ENCODE measurements at places on chromosomes 12 and 14. TPM values are rescaled to one million over a fixed set of nuclear protein-coding genes. Genes with fewer than 3 reads are reported as not detected.

ASCL1 gene
- not detected for total RNA-seq

KRT6C gene
- not detected for total RNA-seq

LPAR5 gene
- total RNA-seq, result not detected

PLEK2 gene
- 28.0 TPM for total RNA-seq

SLC2A3 gene
- total RNA-seq, result 13.2 TPM

MFAP5 gene
- total RNA-seq, result not detected

CPSF6 gene
- 26.0 TPM for total RNA-seq

TROAP gene
- 26.0 TPM for total RNA-seq

SERPINA5 gene
- 0.15 TPM for total RNA-seq

CLEC4A gene
- not detected for total RNA-seq
